ENCODE measurements at places on chromosomes 16 and 17. TPM values are rescaled to one million over a fixed set of nuclear protein-coding genes. Genes with fewer than 3 reads are reported as not detected.

GRCh38 chr16:79409978-79410377 is 190.6 kb downstream of the MAF start:
- H3K4me3 ChIP-seq, result no peak overlapping the region
- H3K4me1 ChIP-seq, result no peaks in the 10 kb centered on the region
- H3K36me3 ChIP-seq, result no peaks in the 10 kb centered on the region

DNA sequence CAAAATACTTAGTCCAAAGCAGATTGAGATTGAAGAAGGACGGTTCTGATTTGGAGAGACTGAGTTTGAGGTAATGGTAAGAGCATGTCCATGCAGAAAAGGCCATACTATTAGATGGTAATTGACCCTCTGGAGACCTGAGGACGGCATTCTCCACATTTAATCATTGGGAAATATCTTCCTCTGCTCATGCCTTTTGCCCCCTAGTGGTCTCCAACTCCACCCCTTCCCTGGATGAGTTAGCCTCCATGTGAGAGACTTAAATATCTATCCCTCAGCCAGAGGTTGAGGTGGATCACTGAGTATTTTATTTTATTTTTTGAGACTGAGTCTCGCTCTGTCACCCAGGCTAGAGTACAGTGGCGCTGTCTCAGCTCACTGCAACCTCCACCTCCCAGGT is 10.4 kb upstream of the OR3A1 start:
- H3K4me3 ChIP-seq, result no peak overlapping the region
- no peaks in the 10 kb centered on the region for H3K4me1 ChIP-seq
- no peaks in the 10 kb centered on the region for H3K27me3 ChIP-seq
- no peak for DNase-seq

- DNase-seq, result no peak
- no peaks in the 10 kb centered on the region for H3K4me1 ChIP-seq
- H3K27me3 ChIP-seq, result no peaks in the 10 kb centered on the region
- peak overlapping the region; percentile 64 for H3K4me3 ChIP-seq
Observed at GRCh38 chr17:39688475-39688835, 598 bp upstream of the PGAP3 start.

DNA sequence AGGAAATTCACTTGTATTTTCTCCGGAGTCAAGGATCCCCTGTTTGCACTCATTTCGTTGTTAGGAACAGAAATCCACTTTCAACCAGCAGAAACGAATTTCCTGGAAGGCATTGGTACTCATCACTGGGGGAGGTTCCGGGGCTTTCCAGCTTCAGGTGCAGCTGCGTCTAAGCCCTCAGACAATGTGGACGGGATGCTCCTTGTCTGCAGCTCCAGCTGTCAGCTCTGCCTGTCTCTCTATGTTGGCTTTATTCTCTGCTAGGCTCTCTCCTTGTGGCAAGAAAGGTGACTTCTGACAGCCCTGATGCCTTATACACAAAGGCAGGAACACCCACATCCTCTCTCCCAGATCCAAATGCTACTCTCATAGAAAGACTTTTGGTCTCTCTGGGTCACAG is 183.9 kb upstream of the HSBP1 start:
- H3K36me3 ChIP-seq, result no peaks in the 10 kb centered on the region
- H3K4me1 ChIP-seq, result no peaks in the 10 kb centered on the region
- H3K27me3 ChIP-seq, result no peaks in the 10 kb centered on the region
- no peak for DNase-seq
- no peak overlapping the region for H3K4me3 ChIP-seq

DNA sequence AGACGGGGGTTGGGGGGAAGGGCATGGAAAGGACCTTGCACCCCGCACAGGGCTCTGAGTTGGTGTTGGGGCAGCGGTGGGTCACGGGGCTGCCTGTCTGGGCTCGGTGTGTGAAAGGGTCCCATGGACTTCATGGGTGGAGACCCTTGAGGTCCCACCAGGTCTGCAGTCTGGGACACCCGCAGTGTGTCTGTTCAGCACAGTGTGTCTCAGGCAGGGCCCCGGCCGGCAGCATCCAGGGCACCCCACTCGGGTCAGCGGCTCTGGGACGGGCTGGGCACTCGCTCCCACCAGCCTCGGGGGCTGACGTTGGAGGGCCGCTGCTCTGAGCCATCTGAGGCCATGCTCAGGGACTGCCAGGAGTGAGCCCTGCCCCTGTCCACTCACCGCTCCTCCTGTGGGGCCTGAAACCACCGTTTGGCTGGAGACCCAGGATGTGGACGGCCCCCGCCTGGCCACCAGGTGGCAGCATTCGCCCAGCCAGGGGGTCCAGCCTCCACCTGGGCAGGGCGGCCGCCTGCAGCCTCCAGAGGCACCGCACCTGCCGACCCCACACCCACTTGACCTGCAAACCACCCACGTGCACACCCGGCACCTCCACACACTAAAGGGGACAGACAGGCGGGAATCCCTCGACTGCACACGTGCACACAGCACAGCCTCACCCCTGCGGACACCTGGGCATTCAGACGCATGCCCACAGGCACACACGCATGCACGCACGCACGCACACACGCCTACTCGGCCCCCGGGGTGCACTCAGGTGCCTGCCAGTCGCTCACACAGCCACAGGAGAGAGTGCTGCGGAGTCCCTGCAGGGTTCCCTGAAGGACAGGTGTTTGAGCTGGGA is 10.1 kb upstream of the ZFPM1 start:
- no peaks in the 10 kb centered on the region for H3K36me3 ChIP-seq
- peak; percentile 79 for DNase-seq
- H3K4me3 ChIP-seq, result no peak overlapping the region
- H3K4me1 ChIP-seq, result peaks cover 3% of the 10 kb centered on the region

DNA sequence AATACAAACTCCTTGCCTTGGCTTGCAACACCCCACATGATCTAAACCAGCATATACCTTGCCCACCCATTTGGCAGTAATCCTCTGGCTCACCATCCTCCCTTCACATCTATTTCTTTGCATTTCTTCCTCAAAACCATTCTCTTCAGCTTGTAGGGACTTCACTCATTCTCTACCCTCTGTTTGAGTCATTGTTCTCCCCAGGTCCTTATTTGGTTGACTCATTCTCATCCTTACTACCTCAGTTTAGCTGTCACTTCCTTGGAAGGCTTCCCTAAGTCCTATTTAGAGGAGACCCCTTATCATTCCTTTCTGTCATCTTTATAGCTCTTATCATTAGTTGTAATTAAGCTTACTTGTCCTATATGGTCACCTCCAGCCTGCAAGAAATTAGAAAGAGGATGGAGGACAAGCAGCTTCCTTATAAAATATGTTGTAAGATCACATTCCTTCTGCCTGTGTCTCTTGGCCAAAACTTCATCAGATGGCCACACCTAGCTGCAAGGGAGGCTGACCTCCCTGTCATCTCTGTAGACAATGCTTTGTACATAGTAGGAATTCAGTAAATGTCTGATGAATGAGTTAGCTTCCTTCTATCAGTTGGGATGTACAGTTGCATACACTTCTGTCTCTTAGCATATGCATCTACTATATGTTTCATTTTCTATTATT is 1.7 kb downstream of the TTC19 start:
- DNase-seq, result no peak
- H3K36me3 ChIP-seq, result no peaks in the 10 kb centered on the region
- no peaks in the 10 kb centered on the region for H3K27me3 ChIP-seq
- no peak overlapping the region for H3K4me3 ChIP-seq

The GLIS2 gene
- 55.8 TPM for total RNA-seq

DNA sequence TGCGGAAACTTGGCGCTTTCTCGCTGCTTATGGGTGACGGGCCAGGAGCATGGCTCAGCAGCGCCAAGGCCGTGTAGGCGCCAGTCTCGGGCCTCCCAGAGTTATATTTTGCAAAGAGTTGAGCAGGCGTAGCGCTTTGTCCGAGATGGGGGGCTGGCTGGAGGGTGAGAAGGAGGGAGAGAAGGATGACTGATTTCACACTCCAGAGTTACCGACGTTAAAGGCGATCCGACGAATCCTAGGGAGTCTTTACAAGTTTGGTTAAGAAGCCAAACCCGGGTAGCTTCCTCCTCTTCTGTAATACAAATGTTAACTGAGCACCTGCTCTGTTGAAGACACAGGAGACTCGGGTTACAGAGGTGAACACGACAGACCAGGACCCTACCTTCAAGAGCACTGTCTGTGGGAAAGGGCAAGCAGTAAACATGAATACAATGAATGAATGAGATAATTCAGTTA is 782 bp downstream of the POLR2A start:
- H3K27me3 ChIP-seq, result no peaks in the 10 kb centered on the region
- no peaks in the 10 kb centered on the region for H3K4me1 ChIP-seq
- H3K36me3 ChIP-seq, result no peaks in the 10 kb centered on the region
- DNase-seq, result no peak
- H3K27ac ChIP-seq, result peak overlapping the region; percentile 98

DNA sequence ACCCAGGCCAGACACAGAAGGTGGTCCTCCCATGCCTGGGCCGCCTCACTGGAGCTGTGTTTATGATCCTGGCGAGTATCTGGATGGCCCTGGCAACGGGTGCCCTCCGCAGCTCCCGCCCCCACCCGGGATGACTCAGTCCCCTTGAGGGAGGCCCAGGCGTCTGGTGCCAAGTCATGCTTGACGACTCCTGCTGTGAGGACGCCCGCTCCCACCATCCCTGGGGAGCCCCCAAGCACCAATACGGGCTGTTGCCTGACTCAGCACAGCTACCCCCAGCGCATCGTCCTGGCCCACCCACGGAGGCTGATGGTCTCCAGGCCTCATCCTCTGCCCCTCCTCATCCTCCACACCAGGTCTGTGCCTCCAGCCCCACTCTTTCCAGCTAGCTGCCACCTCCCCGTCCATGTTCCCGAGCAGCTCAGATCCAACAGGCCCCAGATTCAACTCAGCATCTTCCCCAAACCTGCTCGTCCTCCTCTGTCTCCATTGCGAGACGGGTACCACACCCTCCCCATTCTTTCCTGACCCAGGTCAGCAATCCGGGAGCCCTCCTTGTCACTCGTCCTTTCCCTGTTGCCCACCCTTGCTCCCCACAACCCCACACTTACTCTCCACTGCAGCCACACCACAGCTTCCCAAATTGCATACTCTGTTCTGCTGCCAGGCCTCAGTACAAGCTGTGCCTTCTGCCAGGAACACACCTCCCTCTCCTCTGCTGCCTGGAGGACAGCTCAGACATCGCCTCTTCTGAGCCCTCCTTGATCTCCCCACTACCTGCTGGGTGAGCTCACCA is 2.6 kb downstream of the CAMKK1 start:
- peak overlapping the region; percentile 96 for H3K27ac ChIP-seq
- H3K27me3 ChIP-seq, result no peaks in the 10 kb centered on the region
- no peaks in the 10 kb centered on the region for H3K36me3 ChIP-seq
- peaks cover 41% of the 10 kb centered on the region for H3K4me1 ChIP-seq

DNA sequence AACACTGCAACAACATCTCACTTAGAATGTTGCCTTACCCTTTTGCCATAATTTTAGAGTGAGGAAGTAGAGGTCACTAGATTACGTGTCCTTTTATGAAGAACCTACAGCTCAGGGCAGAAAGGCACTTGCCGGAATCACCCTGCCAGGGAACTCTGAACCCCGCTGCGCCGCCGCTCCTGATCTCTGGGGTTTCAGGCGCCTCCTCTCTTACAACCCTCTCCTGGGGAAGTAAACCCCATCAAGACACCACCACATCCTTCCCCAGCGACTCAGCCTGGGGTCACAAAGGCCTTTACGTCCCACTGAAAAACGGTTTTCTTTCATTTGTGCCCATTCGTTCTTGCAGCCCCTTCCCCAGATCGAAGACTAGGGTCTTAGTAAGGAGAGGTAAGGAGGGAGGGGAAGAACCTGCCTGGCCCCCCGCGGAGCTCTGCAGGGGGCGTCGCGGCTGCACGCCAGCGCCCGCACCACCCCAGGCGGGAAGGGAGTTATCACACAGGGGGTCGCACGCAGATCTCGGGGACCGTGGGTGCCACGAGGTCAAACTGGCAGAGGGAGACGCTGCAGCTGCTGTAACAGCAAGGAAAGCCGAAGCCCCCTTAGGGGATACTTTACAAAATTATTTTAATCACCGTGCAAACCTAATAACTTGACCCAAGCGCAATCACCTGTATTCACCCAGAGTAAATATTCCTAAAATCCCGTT is 1.0 kb upstream of the HLF start:
- H3K4me1 ChIP-seq, result no peaks in the 10 kb centered on the region
- H3K27me3 ChIP-seq, result no peaks in the 10 kb centered on the region
- no peaks in the 10 kb centered on the region for H3K36me3 ChIP-seq
- H3K4me3 ChIP-seq, result peak overlapping the region; percentile 13
- H3K27ac ChIP-seq, result no peak overlapping the region

The ZNF423 gene
- total RNA-seq, result 14.9 TPM

- peaks cover 19% of the 10 kb centered on the region for H3K4me1 ChIP-seq
- H3K27me3 ChIP-seq, result no peaks in the 10 kb centered on the region
- H3K36me3 ChIP-seq, result no peaks in the 10 kb centered on the region
- DNase-seq, result no peak
- H3K27ac ChIP-seq, result peak overlapping the region; percentile 87
Observed at GRCh38 chr16:50204453-50205108, 51.5 kb downstream of the TENT4B start.

The IL32 gene
- total RNA-seq, result 16.2 TPM

DNA sequence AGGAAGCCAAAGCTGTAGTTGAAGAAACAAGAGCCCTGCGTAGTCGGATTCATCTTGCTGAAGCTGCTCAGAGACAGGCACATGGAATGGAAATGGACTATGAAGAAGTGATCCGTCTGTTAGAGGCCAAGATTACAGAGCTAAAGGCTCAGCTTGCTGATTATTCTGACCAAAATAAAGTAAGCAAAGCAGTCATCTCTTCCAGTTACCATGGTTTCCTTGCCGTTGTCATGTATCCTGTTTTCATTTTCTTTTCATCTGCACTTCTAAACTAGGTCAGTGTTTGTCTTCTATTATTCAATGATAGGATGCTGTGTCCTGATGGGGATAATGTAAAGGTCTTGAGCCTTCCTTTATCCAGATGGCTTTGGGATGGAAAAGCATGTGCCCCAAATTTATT is 104.3 kb downstream of the STXBP4 start:
- no peaks in the 10 kb centered on the region for H3K27me3 ChIP-seq
- H3K4me1 ChIP-seq, result no peaks in the 10 kb centered on the region
- DNase-seq, result no peak
- H3K27ac ChIP-seq, result no peak overlapping the region
- no peak overlapping the region for H3K4me3 ChIP-seq
- no peaks in the 10 kb centered on the region for H3K36me3 ChIP-seq

The TAT gene
- 0.07 TPM for total RNA-seq

GRCh38 chr16:24736758-24737157 is 7.3 kb downstream of the TNRC6A start:
- peak; percentile 22 for DNase-seq
- H3K4me3 ChIP-seq, result no peak overlapping the region
- H3K4me1 ChIP-seq, result peaks cover 25% of the 10 kb centered on the region
- H3K27ac ChIP-seq, result peak overlapping the region; percentile 96

The MYH2 gene
- not detected for total RNA-seq

DNA sequence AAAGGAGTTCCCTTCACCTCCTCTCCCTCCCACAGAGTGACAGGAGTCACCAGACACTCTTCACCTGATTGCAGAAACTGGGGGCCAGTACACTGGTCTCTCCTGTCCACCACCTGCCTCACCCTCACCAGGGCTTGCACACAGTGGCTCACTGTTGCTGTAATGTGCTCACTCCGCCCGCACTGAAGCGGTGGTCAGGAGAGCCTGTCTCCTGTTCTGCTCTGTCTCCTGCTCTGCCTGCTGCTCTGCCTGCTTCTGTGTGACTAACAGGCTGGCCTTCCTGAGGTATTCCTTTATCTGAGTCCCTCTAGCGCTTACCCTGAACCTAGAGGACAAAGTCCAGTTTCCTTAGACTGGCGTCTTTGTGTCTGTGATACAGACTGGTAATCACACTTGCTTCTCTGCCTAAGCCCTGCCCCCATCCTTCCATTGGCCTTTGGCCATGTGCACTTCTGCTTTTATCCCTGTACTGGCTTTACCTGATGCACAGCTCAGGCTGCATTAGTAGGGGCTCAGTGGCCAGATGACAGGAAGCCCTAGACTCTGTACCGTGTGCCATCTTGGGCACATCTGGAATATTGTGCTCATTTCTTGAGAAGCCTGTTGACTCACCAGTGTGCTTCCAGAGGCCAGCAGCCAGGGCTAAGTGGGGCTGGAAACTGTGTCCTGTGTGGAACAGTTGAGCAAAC is 13.3 kb downstream of the PROCA1 start:
- H3K4me1 ChIP-seq, result no peaks in the 10 kb centered on the region
- no peaks in the 10 kb centered on the region for H3K27me3 ChIP-seq
- no peak for DNase-seq
